ENCODE measurements at places on chromosomes 3 and 15.

DNA sequence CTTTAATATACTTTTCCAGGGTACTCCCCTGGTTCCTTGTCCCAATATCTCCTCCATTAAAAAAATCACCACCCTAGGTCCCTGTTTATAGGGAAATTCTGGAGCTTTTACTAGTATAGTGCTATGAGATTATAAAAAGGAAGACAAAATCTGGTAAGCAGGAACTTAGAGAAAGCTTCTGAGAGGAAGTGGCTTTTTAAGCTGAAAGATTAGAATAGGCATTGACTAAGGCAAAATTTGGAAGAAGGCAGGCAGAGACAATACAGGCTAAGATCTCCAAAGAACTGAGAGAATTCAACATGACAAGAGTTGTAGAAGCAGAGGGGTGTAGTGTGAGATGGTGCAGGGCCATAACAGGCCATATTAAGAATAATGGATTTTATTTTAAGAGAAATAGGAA is 25.8 kb downstream of the SGO1 start:
- no peak overlapping the region for H3K27ac ChIP-seq
- H3K36me3 ChIP-seq = peaks cover 3% of the 10 kb centered on the region
- DNase-seq = peak; percentile 24
- H3K4me3 ChIP-seq = no peak overlapping the region
- H3K27me3 ChIP-seq = no peaks in the 10 kb centered on the region

DNA sequence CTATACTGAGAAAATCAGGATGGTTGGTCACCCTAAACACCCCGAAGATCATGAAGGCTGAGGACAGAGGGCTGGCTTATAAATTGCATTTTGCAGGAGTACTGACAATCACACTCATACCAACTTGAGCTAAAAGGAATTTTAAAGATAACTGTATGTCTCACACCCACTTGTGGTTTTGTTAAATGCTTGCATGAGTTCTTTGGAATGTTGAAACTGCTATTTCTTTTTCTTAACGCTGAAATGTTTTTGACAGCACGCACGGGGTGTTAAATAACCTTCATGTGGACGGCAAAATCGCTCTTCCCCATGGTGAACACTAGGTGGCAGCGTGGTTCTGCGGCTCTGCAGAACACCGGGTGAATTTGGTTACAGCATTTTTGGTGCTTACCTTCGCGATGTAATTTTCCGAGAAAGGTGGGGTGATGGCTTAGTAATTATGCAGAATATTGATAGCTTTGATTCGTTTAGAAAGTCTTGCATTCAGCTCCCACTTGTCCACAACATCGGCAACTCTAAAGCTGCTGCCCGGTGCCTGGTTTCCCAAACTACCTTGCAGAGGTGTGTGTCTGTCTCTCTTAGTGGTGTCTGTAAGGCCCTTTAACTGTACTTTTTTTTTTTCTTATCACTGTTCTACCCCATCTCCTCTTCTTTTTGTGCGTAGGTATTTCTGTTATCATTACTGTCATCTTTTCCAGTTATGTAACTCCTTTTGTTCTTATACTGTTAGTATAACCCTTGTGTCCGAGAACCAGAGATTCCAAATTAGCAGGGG is 51.7 kb downstream of the ARNT2 start:
- no peaks in the 10 kb centered on the region for H3K27me3 ChIP-seq
- peak; percentile 88 for DNase-seq
- no peak overlapping the region for H3K27ac ChIP-seq
- H3K36me3 ChIP-seq = no peaks in the 10 kb centered on the region

- H3K36me3 ChIP-seq = no peaks in the 10 kb centered on the region
- H3K4me1 ChIP-seq = no peaks in the 10 kb centered on the region
- H3K27me3 ChIP-seq = peaks cover 5% of the 10 kb centered on the region
- H3K27ac ChIP-seq = no peak overlapping the region
- DNase-seq = peak; percentile 52
Observed at GRCh38 chr3:118817748-118818165, 216.9 kb downstream of the IGSF11 start.

DNA sequence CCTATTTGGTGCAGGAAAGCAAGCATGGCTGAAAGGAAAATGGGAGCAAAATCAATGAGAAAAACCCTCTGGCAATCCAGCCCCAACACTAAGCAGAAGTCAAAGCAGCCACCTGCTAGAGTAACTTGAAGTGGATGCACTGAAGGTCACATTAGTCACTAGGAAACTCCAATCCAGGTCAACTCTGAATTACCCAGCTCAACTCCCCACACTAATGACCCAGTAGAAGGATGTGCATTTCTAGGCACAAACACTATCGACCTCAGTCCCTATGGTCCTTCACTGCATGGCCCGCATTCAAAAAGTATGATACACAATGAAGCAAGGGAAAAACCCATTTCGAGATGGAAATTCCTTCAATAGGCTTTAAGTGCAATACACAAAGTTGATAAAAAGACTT is 80.6 kb downstream of the RAD18 start:
- no peak overlapping the region for H3K4me3 ChIP-seq
- H3K27me3 ChIP-seq = no peaks in the 10 kb centered on the region
- no peak overlapping the region for H3K27ac ChIP-seq
- H3K4me1 ChIP-seq = no peaks in the 10 kb centered on the region

GRCh38 chr3:5036858-5037257 is 57.6 kb downstream of the BHLHE40 start:
- no peak overlapping the region for H3K27ac ChIP-seq
- no peak overlapping the region for H3K4me3 ChIP-seq
- H3K36me3 ChIP-seq = no peaks in the 10 kb centered on the region
- DNase-seq = no peak

DNA sequence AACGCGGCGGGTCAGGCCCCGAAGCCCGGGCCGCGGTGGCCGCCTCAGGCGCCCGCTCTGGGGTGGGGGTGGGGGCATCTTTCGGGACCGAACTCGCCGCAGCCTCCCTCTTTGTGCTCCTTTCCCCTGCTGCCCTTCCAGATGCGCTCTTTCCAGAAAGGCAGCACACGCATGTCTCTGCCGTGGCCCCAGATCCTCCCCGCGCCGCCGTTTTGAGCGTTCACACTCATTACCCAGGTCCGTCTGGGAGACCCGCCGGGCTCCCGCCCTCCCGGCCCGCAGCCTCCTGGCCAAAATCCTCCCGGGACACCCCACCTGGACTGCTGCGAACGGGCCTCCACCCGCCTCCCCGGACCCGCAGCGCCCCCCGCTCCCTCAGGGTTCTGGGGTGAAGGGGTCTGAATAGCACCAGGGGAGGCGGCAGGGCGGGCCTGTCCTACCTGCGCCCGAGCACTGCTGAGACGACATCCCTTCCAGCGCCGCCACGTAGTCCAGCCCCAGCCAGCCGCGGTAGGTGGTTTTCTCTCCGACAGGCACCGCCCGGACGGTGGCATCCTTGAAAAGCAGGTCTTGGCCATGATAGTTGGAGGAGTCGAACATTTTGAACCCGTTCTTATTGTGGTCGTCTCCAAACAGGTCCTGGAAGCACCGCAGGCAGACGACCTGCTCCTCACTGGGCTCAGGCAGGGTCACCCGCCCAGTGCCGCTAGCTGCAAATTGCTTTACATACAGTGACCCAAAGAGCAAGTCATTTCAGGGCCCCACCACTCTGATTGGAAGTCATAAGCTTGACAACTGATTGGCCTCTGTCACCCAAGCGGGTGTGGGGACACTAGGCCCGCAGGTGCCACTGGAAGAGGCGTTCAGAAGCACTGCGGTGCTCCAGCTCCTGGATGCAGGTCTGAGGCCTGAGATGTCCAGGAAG is 25.9 kb downstream of the MELTF start:
- H3K36me3 ChIP-seq = no peaks in the 10 kb centered on the region
- H3K4me3 ChIP-seq = peak overlapping the region; percentile 65
- peak; percentile 38 for DNase-seq
- H3K27ac ChIP-seq = peak overlapping the region; percentile 49

- H3K36me3 ChIP-seq = no peaks in the 10 kb centered on the region
- H3K27ac ChIP-seq = no peak overlapping the region
- no peak for DNase-seq
- no peaks in the 10 kb centered on the region for H3K27me3 ChIP-seq
- no peaks in the 10 kb centered on the region for H3K4me1 ChIP-seq
- no peak overlapping the region for H3K4me3 ChIP-seq
Observed at GRCh38 chr3:46737329-46737731, 19.7 kb upstream of the PRSS50 start.

DNA sequence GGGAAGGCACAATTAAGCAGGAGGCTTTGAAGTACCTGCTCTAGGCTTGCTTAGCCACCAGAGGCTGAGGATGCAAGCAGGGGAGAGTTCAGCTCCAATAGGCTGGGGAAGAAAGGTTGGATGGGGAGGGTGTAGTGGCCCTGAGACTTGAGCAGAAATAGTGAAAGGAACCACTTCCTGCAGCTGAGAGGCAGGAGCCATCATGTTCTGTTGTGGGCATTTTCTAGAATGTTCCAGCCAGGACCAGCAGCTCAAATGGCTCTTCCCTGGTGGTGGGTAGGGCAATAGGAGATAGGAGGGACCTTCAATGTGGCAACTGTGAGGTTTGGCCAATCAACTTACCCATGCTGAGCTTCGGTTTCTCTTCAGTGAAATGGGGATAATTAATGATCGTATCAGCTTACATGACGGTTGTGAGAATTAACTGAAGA is 79.1 kb upstream of the CGNL1 start:
- no peak overlapping the region for H3K4me3 ChIP-seq
- H3K36me3 ChIP-seq = no peaks in the 10 kb centered on the region
- no peak for DNase-seq
- H3K27ac ChIP-seq = no peak overlapping the region
- peaks cover 42% of the 10 kb centered on the region for H3K4me1 ChIP-seq

DNA sequence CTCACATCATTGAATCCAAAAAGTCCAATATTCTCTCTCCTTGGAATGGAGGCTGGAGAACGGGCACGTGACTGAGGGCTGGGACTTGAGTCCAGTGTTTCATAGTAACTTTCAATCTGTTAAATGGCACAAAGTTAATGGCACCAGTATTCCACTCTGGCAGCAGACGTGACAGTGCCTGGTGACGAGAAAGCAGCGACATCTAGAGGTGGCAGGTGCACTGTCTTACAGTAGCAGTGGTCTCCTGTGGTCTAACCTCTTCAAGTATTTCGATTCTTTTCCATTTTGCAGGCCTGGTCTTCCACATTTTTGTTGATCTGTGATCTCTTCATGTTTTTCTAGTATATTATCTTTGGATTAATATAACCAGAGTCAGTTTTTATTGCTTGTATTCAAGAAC is 107.1 kb downstream of the OXSM start:
- no peak for DNase-seq
- no peak overlapping the region for H3K4me3 ChIP-seq
- no peaks in the 10 kb centered on the region for H3K36me3 ChIP-seq
- no peak overlapping the region for H3K27ac ChIP-seq

- peak overlapping the region; percentile 99 for H3K4me3 ChIP-seq
- H3K27me3 ChIP-seq = no peaks in the 10 kb centered on the region
- peak overlapping the region; percentile 93 for H3K27ac ChIP-seq
- no peak for DNase-seq
- H3K36me3 ChIP-seq = peaks cover 26% of the 10 kb centered on the region
- peaks cover 39% of the 10 kb centered on the region for H3K4me1 ChIP-seq
Observed at GRCh38 chr3:88059380-88060170, 520 bp downstream of the ZNF654 start.

DNA sequence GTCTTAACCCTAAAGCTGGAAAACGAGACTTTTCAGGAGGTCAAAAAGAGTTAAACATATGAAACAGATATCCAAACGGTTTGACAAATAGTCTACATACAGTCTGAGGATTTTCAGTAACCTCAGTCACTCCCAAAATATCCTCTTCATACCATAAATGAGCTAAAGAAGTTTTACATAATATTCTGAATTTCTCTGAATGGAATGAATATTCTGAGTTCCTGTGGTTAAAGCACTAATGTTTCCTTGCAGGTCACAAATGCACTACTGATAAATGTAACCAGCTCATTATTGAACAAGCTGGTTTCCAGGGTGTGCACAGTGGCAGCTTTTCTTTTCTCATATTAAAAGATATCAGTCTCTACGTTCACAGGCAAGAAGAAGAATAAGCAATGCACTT is 137.4 kb upstream of the POU1F1 start:
- H3K36me3 ChIP-seq = no peaks in the 10 kb centered on the region
- no peak overlapping the region for H3K4me3 ChIP-seq
- no peak overlapping the region for H3K27ac ChIP-seq
- H3K27me3 ChIP-seq = no peaks in the 10 kb centered on the region
- DNase-seq = no peak
- H3K4me1 ChIP-seq = no peaks in the 10 kb centered on the region

GRCh38 chr15:67575039-67575502 is 32.6 kb downstream of the MAP2K5 start:
- DNase-seq = no peak
- no peaks in the 10 kb centered on the region for H3K27me3 ChIP-seq
- H3K4me1 ChIP-seq = no peaks in the 10 kb centered on the region
- H3K27ac ChIP-seq = no peak overlapping the region

DNA sequence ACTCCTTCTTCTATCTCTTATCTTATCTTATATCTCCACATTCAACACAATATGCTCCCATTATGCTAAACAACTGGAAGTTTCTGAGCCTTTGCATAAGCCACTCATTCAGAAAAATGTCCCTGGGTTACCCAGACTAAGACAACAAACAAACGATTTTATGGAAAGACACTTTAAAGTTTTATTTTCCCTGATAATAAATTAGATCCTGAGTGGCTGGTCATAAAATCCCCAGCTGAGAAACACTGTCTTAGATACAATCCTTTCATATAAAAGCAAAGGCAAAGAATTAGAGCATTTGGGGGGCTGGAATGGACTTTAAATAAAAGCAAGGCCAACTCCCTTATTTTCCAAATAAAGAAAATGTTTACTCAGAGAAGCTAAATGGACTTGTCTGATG is 322.3 kb downstream of the GBE1 start:
- H3K36me3 ChIP-seq = no peaks in the 10 kb centered on the region
- H3K27ac ChIP-seq = no peak overlapping the region
- H3K27me3 ChIP-seq = no peaks in the 10 kb centered on the region
- H3K4me1 ChIP-seq = no peaks in the 10 kb centered on the region
- H3K4me3 ChIP-seq = no peak overlapping the region

DNA sequence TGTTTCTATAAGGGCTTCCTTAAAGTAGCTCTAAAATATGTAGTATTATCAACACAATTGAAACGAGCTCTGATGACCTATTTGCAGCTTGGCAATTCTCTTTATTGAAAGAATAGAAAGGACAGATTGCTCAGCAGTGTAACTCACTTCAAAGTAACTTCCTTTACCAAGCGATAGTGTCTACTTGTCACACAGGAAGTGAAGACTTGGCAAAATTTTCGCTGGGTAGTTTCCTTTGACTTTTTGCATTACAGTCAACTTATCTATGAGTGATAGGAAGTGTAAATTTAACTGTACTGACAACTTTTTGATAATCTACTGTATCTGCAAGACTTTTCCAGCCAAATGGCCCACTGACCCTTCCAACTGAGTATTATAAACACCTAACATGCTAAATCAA is 22.8 kb downstream of the SLC9A9 start:
- H3K27me3 ChIP-seq = no peaks in the 10 kb centered on the region
- DNase-seq = no peak
- H3K4me3 ChIP-seq = no peak overlapping the region
- H3K4me1 ChIP-seq = peaks cover 20% of the 10 kb centered on the region

DNA sequence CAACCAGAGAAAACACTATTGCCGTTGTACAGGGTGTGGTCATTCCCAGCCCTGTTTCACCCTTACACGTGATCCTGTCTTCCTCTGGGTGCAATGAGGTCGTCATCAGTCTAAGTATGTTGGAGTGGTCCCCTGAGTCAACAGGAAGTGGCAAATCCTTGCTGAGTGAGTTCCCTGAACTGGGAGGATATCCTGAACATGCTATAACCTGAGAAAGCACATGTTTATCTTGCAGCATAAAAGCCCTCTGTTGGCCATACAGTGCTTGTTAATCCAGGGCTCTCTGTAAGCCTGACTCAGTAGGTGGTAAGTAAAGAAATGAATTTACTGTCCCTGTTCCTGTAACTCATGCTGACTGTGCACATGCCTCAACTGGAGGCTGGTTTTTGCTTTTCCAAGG is 477.8 kb upstream of the RGMA start:
- no peak overlapping the region for H3K4me3 ChIP-seq
- no peaks in the 10 kb centered on the region for H3K4me1 ChIP-seq
- H3K27ac ChIP-seq = no peak overlapping the region

Data from common myeloid progenitor, CD34-positive (primary cell).